ENCODE measurements at places on chromosomes 11 and 22.

DNA sequence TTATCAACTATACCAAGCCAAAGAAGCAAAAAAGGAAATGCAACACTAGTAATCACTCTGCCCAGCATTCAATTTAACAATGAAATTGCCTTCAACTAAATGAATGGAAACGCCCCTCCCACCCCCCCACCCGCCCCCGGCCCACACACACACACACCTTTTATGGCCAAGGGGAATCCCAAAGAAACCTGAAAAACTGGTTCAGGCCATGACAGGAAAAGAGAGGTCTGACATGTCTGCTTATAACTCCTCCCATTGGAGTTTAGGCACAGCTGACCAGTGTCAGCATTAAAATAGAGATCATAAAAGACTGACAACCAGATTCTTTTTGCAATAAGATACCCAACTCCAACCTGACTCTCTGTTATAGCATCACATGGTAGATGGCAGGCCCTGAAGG is 42.6 kb downstream of the ACER3 start:
- no peak for DNase-seq

DNA sequence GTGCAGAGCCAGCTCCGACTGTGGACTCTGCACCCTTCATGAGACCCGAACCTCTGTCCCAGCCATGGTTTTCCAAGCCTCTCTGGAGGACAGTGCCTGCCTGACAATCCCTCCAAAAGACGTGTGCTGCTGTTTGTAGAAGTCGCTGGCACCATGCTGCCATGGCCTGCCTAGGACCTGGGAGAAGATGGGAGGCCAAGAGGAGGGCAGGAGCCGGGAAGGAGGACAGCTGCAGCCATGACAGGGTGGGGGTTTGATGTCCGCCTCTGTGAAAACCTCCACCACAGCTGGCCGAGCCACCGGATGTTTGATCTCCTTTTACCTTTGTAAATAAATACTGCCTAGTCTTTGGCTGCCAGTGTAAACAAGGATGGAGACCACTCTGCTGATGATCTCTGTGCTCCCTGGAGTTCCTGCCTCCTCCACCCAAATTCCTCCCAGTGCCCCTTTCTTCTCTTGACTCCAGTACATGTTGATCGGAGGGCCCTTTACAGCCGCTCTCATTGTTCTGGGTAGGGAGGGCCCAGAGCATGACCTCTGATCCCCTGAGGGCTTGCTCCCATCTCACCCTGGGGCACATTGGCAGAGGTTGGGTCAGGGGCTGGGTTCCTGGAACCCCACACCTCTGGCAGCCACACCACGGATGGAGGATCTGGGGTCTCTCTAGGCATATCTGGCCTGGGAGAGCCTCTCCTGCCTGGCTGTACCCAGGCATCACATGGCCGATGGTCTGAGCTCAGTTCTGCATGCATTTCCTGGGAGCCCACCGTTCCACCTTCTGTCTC is 66.9 kb downstream of the BCR start:
- DNase-seq = no peak

- no peak for DNase-seq
Observed at GRCh38 chr11:9525116-9525515, 48.4 kb upstream of the WEE1 start.

DNA sequence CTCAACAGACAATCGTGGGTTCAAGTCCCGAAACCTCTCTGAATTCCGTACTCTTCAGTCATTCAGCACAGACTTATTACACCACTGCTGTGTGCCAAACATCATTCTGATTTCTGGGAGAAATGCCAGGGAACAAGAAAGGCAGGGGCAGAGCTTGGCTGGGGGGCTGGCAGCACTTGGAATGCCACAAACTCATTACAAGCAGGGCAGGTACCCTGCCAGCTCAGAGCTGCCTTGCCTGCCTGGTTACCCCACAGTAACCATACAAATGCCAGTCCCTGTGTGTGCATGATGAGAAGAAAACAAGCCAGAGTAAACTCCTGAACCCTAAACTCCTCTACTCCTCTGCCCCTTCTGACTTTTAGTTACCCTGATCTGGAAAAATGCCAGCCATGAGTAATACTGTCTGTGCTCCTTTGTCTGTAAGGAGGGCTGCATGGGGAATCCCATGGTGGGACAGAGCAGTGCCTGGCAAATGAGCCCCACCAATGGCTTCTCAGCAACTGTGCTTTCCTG is 6.9 kb upstream of the RAD9A start:
- no peak for DNase-seq

Measured in pancreas (tissue), 10 donors.